ENCODE measurements at places on chromosomes 4 and X. TPM values are rescaled to one million over a fixed set of nuclear protein-coding genes. Genes with fewer than 3 reads are reported as not detected.

NLRP2B gene
- total RNA-seq, result not detected

ODAPH gene
- not detected for total RNA-seq

ZMAT1 gene
- total RNA-seq, result 0.17 TPM

MAGEC1 gene
- not detected for total RNA-seq

Measured in smooth muscle cell of trachea (primary cell).